ENCODE measurements at places on chromosomes 12 and 14. TPM values are rescaled to one million over a fixed set of nuclear protein-coding genes. Genes with fewer than 3 reads are reported as not detected.

GRCh38 chr14:25381498-25381897 is 331.6 kb upstream of the STXBP6 start:
- no peak for DNase-seq

- peak; percentile 57 for DNase-seq
Measured at GRCh38 chr12:132413931-132414588, 75.9 kb upstream of the FBRSL1 start.

DNA sequence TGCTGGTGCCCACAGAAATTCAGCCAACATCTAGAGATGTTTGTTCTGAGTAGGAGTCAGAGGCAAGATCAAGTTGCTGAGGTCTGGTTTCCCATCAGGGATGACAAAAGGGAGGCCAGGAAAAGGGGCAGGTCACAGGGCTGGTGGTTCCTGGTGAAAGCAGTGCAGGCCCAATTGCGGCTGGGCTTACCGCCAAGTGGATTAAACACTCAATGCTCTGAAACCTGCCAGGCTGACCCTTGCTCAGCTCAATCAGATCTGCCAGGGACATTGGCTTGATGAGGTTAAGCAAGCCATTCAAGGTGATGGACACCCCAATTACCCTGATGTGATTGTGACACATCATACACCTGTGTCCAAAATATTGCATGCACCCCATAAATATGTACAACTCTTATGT is 5.5 kb upstream of the OAS1 start:
- DNase-seq, result no peak

- DNase-seq, result no peak
Measured at GRCh38 chr12:49461221-49461620, 77.6 kb upstream of the KCNH3 start.

GRCh38 chr14:85535321-85535720 is 5.4 kb downstream of the FLRT2 start:
- no peak for DNase-seq

DNA sequence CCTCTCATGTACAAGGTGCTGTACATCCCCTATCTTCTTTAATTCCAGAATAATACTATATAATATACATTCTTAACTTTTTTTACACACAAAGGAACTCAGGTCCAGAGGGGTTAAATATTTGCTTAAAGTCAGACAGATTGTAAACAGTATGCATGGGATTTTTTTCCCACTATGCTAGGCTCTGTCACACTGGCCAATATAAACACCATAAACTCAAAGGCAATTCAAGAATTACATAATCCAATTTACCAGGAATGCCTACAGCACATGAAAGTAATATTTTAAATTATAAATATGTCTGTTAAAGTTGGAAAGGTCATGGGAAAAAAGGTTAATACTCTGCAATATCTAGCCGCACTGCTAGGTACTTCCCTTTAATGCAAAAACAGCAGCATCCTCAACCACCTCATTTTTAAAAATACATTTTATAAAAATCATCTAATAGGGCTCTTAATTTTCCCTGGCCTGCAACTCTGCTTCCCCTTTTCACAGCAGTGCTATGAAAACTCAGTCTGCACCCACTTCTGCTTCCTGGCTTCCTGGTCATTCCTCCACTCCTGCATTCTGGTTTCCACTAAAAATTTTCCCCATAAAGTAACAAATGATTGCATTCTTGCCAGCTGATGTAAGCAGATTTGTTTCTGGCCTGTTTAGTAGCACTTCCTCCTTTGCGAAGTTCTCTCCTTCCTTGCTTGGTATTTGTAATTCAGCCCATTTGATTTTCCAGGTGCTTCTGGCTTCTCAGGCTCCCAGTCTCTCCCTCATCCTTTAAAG is 128.1 kb downstream of the ITPR2 start:
- no peak for DNase-seq

GRCh38 chr12:58725400-58726105 is 194.8 kb downstream of the LRIG3 start:
- DNase-seq, result no peak

SOCS4 gene
- total RNA-seq, result 25.0 TPM

PPM1A gene
- 46.3 TPM for total RNA-seq

GRCh38 chr14:42855085-42855484 is 1248.4 kb downstream of the LRFN5 start:
- no peak for DNase-seq

TRHDE gene
- 2.7 TPM for total RNA-seq

- no peak for DNase-seq
Measured at GRCh38 chr12:52125476-52125900, 46.0 kb downstream of the SMIM41 start.

GRCh38 chr14:90446405-90446804 is 49.6 kb downstream of the CALM1 start:
- DNase-seq, result no peak

DNA sequence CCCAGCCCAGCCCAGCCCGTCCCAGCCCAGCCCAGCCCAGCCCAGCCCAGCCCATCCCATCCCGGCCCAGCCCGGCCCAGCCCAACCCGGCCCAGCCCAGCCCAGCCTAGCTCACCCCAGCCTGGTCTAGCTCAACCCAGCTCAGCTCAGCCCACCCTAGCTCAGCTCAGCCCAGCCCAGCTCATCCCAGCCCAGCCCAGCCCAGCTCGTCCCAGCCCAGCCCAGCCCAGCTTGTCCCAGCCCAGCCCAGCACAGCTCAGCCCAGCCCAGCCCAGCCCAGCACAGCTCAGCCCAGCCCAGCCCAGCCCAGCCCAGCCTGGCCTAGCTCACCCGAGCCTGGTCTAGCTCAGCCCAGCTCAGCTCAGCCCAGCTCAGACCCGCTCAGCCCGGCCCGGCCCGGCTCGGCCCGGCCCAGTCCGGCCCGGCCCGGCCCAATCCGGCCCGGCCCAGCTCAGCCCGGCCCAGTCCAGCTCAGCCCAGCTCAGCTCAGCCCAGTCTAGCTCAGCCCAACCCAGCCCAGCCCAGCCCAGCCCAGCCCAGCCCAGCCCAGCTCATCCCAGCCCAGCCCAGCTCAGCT is 184.7 kb downstream of the TMEM121 start:
- DNase-seq, result no peak

- DNase-seq, result no peak
Measured at GRCh38 chr14:36068777-36069534, 107.6 kb downstream of the PTCSC3 start.

DNA sequence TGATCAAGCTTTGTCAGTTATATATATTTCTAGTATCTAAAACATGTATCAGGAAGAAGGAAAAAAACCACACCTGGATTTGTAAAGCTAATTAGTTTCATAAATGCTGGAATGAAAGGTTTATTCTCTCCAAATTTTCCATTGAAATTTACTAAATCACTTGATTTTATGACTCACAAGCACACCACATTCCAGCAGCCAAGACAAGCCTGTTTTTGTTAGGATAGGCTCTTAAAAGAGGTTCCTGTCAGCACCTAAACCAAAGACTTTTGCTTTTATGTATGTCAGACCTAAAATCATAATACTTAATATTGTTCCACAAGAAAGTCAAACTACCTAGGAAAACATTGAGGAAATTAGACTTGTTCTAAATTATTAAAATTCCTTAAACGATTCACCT is 85.3 kb upstream of the PAWR start:
- no peak for DNase-seq

- no peak for DNase-seq
Measured at GRCh38 chr12:94180558-94181296, 32.4 kb downstream of the PLXNC1 start.

RNASE3 gene
- not detected for total RNA-seq

GRCh38 chr12:113461666-113462065 is 10.0 kb downstream of the LHX5 start:
- DNase-seq, result no peak

SLC25A47 gene
- not detected for total RNA-seq

All from progenitor cell of endocrine pancreas (in vitro differentiated cells).